ENCODE measurements at places on chromosomes 1 and 21.

DNA sequence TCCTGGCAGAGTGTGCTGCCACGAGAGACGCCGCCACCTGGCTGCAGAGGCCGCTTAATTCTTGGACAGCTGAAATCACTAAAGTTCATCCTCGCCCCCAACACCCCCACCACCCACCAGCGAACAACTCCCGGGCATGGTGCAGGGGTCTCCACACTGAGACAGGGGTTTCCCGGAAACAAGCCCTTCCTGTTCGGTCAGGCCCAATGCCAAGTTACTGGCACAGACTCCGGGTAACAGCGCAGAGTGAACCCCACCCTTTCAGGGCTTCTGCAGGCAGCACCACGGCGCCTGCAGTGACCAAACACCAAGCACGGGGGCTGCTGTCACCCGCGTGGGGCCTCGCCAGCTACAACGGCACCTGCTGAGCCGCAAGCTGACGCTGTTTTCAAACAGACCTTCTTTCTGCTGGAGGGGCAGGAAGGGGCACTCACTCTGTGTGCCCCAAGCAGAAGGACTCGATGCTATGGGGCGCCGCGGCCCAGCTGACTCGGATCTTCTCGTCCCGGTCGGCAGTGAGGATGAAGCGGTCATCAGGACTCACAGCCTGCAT is 17.4 kb downstream of the WDR4 start:
- no peak for DNase-seq

GRCh38 chr1:228937851-228938536 is 202.7 kb downstream of the RHOU start:
- DNase-seq = no peak

DNA sequence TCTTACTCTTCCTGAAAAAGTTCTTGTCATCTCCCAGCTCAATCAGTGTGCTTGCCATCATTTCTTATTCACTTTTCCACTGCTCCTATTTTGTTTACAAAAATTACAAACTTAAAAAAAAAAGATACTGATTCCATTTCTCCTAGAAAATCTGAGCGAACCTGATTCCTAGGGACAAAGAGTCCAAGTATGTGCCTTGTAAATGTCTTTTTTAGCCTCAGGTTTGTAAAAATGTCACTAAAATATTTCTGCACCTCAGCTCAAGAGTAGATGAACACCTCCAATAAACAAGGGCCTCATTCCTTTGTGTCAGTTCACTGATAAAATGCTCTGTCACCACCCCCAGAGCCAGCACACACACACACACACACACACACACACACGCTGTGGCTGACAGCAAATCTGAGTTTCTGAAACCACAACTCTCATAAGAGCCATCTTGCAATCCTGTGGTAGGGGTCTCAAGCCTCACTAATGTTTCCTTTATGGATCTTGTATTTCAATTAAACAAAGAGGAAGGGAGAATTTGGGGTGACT is 299.2 kb downstream of the PBX1 start:
- DNase-seq = no peak

GRCh38 chr21:43362321-43362791 is 64.6 kb downstream of the SIK1 start:
- peak; percentile 68 for DNase-seq

DNA sequence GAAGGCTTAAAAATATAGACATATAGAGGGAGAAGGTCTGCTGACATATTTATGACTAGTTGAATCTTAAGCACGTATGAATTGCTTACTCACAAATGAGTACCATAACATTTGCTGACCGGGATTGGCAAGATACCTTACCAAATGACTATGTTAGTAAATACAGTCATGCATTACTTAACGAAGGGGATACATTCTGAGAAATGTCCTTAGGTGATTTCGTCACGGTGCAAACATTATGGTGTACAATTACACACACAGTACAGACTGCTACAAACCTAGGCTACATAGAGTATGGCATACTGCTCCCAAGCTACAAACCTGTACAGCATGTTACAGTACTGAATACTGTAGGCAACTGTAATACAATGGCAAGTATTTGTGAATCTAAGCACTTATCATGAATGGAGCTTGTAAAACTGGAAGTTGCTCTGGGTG is 19.4 kb upstream of the UBE2U start:
- DNase-seq = peak; percentile 89

GRCh38 chr1:156485984-156486383 is 14.6 kb downstream of the MEF2D start:
- DNase-seq = no peak

GRCh38 chr1:46770541-46770940 is 28.3 kb upstream of the CYP4B1 start:
- DNase-seq = peak; percentile 4

- DNase-seq = no peak
Measured at GRCh38 chr1:164296172-164296571, 262.8 kb upstream of the PBX1 start.

GRCh38 chr1:59150577-59151386 is 146.1 kb upstream of the FGGY start:
- peak; percentile 94 for DNase-seq

GRCh38 chr1:86912281-86912900 is 1.5 kb downstream of the SELENOF start:
- DNase-seq = peak; percentile 17

- no peak for DNase-seq
Measured at GRCh38 chr21:41037936-41038335, 130.0 kb upstream of the BACE2 start.

DNA sequence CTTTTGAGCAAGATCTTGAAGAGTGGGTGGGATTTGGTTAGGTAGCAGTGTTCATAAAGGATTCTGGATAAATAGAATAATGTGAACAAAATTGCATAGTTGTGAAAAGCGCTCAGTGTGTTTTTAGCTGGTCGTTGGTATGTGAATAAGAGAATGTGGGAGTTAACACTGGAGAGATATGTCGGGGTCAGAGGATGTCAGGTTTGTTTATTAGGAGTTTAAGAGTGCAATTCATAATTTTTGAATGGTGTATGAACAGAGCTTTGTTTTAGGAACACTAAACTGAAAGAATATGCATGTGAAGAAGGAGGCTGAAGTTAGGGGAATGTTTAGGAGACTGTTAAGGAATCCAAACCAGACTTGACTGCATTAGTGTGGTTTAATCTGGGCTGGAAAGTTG is 9.4 kb downstream of the USP16 start:
- DNase-seq = no peak

- DNase-seq = no peak
Measured at GRCh38 chr1:100335436-100335835, 16.9 kb upstream of the CDC14A start.

DNA sequence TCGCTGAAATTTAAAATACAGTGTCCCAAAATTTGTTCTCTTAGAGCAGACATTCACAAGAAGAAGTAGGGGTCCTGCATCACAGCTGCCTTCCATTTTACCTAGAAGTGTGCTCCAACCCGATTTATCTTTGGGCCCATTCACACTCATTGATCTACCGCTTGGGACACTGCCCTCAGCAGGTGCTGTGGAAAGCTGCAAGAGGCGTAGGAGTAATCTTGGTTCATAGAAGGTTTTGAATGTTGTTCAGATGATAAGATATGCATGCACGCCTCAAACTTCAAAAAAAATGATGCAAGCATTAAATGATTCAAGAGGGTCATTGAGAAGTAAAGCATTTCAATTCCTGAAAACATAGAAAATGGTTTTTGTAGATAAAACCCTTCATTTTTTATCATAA is 18.6 kb upstream of the C1orf105 start:
- no peak for DNase-seq

DNA sequence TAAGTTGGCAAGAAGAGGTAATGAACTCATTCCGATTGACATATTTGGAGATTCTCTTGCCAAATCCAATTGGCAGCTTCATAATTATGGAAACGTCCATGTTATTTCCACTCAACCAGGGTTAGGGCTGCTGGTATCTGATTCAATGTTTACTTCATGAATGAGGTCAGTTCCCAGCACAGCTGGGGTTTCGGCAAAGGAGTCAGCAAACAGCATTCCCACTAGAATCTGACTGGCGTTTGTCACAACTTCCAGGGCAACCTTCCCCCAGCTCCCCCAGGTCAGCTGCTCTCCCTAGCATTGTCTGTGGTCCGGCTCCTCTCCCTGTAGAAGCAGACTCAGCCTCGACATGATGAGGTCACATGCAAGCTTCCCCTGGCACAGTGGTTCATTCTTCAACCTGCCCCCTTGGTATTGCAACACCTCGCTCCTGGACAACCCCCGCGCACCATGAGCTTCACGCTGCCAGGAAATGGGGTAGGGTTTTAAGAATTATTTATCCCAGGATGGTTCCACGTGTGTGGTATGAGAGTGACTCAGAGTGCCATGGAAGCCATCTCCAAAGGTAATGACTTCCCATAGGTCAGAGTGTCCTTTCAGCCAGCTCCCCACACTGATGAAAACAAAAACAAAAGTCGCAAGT is 100.7 kb upstream of the SLC25A33 start:
- peak; percentile 93 for DNase-seq

Data from iris pigment epithelial cell (primary cell).